ENCODE measurements at places on chromosomes 4 and X.

DNA sequence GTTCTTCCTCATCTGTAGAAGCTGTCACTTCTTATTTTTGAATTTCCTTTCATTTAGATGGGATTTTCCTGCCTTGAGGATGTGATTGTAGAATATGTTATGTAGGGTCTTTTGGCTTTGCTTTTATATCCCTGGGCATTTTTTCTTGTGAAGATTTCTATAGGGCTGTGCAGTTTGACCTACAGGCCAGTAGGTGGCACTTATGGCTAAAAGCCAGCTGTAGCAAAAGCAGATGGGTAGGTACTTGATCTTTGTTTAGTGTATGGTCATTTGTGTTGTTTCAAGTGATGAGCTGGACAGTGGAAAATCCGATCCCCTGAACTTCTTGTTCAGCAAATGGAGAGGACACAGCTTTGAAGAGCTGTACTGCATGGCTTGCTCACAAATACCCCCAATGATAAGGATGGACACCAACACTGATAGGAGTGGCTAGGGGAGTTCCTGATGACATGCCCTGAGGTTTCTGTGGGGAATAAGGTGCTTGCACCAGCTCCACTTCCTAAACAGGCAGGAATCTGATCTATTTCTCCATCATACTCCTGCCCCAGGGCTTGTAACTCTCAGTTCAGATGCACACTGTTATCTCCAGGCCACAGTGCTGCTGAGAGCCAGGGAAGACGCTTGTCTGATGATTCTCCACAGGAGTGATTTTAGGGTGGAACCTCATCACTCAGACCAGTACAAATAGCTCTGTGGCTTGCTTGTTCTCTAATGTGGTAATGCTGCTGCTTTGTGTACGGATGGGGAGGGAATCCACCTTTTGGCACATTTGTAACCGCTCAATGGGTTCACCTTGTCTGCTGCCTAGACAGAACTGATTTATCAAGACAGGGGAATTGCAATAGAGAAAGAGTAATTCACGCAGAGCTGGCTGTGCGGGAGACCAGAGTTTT is 417.1 kb upstream of the MAGEB16 start:
- no peak for DNase-seq

DNA sequence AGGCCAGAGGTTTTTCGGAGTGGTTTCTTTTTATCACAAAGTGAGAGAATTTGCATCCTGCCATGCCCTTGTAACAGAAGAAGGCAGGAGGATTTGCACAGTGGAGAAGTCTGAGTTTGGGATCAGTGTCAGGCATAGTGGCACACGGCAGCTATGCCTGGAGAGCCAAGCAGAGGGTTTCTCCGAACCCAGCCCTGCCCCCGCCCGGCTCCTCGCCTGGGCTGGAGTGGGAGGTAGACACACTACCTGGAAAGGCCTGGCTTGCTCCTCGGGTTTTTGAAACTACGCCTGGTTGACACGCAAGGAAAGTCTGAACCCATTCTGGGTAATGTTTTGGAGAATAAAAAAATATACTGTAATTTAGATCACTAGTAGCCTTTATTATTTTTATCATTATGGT is 1653.6 kb upstream of the TENM3 start:
- DNase-seq, result no peak

- no peak for DNase-seq
Measured at GRCh38 chr4:2852481-2852921, 8.9 kb downstream of the ADD1 start.

GRCh38 chrX:153924149-153924861 is 1.8 kb downstream of the ARHGAP4 start:
- no peak for DNase-seq

- no peak for DNase-seq
Measured at GRCh38 chr4:845233-845835, 19.4 kb upstream of the CPLX1 start.

DNA sequence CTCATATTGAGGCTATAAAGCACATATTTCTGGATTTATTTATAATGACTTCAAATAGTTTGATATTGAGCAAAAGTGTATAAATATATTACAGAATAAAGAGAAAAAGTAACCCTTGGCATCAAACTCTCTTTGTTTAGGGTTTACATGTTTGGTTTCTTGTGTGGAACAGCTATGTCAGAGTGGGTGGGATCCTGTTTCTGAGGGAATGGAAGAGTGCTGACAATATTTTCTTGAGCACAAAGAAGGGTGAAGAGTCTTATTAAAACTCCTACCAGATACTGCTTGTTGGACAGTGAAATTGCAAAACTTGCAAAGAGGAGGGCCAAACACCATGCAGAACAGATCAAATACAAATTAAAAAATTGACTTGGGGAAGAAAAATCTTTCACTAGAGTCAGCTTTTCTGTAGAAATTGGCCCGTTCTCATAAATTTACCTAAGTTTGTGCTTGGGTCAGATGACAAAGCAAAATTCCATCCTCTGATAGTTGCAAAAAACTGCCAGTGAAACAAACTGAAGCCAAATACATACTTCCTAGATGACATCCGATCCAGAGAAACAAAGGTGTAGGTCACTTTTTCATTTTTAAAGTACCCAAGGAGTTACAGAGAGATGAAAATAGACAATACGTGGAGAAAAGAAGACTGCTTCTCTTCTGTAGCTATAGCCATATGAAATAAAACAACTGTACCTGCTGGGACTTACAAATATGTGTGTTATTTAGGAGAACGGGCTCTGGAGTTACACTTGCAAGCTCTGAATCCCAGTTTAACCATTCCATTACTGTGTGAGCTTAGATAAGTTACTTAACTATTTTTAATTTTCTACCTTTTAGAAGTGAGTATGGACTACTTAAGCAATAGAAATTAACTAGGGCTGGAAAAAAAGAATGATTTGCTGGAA is 133.3 kb downstream of the MAML3 start:
- DNase-seq, result no peak

- DNase-seq, result no peak
Measured at GRCh38 chr4:136400829-136401228, 1131.5 kb downstream of the PCDH18 start.

DNA sequence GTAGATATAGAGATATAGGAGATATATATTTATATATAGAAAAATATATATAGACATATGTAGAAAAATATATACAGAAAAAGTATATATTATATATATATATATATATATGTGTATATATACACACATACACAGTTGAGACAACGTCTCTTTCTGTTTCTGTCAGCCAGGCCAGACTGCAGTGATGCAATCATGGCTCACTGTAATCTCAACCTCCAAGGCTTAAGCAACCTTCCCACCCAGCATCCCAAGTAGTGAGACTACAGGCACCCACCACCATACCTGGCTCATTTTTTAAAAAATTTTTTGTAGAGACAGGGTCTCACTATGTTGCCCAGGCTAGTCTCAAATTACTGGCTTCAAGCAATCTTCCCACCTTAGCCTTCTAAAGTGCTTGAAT is 426.3 kb downstream of the GPM6A start:
- no peak for DNase-seq

DNA sequence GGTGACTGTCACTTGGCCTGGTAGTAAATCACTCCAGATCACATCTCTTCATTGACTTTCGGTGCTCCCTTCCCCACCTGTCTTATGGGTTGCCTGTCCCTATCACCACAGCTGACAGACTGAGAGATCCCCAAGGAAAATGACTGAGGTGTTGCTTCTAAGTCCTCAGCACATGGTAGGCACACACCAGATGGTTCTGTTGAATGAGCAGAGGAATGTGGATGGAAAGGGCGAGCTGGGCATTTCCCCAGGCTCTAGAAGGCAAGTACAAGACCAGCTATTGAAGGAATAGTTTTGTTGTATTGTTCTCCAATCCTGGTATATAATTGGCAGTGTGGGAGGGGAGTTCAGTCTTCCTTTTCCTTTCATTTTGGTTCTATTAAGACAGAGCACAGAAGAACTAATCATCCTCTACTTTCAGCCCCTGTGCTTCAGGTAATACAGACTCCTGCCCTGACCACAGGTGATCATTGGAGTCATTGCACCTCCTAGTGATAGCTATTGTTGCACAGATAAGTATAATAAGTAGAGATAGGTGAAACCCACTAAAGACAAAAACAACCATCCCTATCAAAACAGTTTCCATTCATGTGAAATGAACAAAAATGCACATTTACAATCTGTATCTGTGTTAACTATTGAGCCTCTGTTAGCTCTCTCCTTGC is 158.6 kb downstream of the TRAM1L1 start:
- no peak for DNase-seq

- DNase-seq, result no peak
Measured at GRCh38 chr4:53194727-53195126, 171.1 kb downstream of the SCFD2 start.

DNA sequence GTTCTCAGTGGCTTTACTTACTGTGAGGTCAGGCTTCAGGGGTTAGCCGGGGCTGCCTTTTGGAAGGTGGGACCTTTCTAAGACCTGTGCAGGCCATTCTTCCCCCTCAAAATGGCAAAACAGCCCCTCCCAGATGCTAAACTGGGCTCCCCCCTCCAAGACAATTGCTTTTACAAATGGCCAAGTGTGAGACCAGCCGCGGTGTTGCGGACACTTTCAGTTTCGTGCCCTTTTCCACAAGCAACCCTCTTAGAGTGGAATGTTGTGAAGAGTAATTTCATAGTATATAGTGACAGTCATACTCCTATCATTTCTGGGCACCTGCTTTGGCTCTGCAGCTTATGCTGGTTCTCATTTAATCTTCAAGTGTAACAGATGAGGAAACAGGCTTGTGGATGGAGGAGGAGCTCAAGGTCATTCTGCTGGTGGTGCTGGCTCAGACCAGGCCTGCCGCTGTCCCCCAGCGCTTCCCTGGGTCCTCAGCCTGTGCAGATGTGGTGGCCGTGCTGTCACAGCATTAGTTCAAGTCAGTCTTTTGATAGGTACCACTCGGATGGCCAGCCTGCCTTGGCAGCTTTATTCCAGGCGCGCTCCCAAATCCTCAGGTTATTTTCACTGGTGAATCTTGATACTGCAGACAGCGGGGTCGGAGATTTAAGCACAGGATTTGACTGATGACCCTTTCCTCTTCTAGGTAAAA is 55.0 kb upstream of the TADA2B start:
- no peak for DNase-seq

- DNase-seq, result no peak
Measured at GRCh38 chr4:13920111-13920875, 292.8 kb upstream of the BOD1L1 start.

DNA sequence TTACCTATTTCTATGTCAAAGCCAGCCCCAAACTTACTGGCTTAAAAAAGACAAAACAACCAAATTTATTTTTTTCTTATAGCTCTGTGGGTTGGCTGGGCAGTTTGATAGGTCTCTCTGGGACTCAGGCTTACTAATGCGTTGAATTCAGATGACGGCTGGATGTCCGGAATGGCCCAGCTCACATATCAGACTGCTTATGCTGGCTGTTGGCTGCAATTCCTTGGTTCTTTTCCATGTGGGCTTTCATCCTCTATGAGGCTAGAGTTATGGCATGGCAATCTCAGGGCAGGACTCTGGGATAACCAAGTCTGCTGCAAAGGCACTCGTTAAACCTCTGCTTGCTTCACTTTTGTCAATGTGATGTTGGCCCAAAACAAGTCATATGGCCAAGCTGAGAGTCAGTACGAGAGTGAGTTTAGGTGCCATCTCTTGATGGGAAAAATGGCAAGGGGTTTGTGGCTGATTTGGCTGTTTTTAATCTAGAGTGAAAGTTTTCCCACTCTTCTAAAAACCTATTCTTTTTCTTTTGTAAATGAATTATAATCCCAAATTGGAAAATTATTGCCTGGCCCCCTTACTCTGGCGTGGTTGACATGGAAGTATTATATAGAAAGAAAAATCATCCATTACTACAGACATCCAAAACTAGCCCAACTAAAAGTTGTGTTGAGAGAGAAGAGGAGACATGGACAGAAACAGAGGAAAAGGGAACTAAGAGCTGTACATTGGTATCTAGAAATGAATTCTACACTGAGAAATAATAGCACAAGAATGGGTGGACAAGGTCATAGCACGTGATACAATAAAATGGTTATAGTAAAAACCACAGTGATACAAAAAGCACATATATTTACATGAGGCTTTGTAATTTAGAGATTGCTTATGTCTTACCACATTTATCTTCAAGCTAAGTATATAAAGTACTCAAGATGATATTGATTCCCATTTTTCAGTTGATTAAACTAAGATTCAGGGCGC is 6.6 kb downstream of the PRIMPOL start:
- no peak for DNase-seq

- DNase-seq, result no peak
Measured at GRCh38 chrX:126985981-126986380, 166.5 kb downstream of the PRR32 start.

DNA sequence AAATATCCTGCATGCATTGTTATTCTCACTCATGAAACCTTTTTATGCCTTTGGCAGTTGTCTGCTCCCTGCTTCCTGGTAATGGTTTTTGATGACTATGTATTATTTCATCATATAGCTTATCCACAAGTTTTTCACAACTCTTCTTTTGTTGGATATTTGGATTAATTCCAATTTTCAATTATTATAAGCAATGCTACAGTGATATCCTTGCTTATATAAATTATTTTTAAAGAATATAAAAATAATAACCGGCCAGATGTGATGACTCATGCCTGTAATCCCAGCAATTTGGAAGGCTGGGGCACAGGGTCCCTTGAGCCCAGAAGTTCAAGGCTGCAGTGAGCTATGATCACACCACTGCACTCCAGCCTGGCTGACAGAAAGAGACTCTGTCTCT is 47.0 kb downstream of the ASIC5 start:
- no peak for DNase-seq

DNA sequence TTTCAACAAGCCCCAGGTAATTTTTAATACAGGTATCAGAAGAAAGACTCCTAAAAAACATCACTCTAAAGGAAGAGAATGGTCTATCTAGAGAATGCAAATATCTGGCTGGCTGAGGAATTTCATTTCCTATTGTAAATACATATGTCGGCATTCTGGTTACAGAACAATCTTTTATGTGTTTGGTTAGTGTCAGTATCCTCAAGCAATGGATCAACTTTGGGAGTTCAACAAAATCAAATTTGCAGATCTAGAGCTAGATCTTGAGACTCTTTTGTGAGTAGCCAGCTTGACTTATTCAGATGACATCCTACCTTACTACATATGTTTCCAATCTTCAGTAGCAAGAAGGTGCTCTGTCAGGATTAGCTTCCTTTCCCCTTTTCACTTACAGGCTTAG is 145.1 kb downstream of the BTC start:
- no peak for DNase-seq

DNA sequence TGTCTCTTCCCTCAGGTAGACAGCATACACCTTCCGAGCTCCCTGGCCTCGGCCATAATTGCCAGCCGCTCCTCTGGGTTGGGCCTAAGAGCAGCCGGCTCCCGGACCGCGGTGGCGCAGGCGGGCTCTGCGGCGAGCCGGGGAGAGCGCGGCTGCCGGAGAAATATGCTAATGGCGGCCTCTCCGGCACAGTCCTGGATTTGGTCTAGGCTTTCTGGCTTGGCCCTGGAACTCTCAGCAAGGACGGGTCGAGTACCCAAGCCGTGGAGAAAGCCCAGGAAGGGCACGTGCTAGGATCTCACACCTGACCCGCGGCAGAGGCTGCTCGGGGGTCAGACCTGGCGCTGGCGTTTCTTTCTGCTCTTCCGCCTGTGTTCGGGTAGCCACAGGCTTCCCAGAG is 18.6 kb upstream of the ZIC3 start:
- DNase-seq, result no peak

DNA sequence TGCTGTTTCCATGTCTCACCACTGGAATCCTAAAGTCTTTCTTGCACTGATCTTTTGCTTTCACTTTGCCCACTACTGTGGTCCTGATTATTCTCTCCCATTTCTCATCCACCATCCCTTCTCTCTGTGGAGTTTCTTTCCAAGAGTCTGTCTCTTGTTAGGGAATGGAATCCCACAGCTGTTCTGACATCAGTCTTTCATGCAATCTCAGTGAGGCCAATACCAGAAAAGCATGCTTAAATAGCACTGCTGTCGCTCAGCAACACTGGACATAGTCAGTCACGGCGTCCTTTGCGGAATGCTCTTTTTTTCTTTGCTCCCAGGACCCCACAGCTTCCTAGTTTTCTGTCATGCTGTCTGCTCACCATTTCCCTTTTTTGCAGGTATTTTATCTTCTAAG is 20.1 kb downstream of the SLITRK4 start:
- DNase-seq, result no peak
